ENCODE measurements at places on chromosomes 6 and 20.

GRCh38 chr6:33979750-33980149, 166.1 kb downstream of the GRM4 start:
- no peak for DNase-seq

DNA sequence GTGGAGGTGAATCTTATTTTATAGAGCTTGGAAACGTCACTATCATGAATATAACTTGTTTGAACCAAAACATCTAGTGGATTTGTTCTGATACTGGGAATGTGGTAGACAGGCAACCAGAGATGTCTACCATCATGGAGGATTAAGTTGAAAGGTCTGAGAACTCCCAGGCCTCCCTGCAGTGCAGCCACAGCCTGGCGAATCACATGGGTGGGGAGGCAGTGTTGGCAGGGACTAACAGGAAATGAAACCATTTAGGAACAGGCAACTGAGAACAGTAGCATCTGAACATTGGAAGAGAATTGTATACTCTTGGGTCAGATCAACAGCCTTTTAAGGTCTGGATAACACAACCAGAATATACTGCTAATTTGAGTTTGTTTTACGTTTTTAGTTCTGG, 22.3 kb upstream of the CEP162 start:
- no peak for DNase-seq

DNA sequence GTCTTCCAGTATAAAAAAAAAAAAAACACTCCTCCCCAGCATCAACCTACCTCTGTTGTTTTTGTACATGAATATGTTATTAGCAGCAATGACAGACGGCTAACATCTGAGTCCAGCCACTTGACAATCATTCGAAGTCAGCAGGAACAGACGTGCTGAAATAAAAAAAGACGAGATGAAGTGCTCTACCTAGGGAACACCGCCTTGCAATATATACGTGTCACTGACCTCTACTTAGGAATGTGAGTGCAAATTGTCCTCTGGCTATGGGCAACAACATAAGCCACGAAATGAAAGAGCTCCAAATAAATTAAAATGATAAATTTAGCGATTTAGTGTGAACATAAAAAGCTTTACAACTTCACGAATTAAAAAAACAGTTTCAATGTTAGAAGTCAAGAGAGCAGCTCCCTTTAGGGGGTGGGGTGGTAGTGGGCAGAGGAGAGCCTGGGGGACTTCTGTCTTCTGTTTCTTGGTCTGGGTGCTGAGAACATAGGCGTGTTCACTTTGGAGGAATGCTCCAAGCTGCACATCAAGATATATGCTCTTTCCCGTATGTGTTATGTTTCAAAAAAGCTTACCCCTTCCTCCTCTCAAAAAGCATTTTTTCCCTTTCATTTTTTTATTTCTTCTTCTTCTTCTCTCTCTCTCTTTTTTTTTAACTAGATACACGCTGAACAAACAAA, 23.3 kb downstream of the EDN1 start:
- no peak for DNase-seq

DNA sequence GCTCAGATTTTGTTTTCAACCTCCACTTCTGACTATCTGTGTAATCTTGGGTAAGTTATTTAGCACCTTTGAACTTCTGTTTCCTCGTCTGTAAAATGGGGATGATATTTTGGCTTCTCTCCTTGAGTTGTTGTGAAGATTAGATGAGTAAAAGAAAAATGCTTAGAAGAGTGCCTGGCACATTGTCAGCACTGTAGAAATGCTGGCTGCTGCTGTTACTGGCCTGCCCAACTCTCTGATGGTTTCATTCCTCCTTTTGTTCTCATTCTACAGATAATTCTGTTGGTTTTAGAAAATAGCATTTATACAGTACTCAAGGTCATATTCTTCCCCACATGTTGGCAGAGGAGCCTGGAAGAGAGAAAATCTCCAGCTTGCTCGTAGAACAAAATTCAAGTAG, 547.2 kb upstream of the JAG1 start:
- no peak for DNase-seq

DNA sequence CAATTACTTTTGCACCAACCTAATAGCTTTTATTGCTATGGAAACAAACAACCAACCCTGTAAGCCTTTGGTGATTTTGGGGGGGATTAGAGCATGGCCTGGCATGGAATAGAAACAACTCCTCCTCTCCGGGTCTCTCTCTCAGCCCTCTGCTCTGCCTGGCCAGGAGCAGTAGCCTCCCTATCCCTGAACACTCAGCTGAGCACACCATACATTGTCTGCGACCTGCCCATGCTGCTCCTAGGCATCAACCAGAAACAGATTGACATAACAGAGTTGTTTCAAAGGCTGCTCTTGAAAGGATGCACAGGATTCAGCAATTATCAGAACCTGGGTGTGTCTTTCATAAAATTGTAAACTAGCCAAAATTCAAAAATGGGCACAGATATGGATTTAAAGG, 29.8 kb upstream of the SMIM28 start:
- no peak for DNase-seq

- DNase-seq, result no peak
Observed at GRCh38 chr20:3494218-3494617, 23.4 kb downstream of the ATRN start.

DNA sequence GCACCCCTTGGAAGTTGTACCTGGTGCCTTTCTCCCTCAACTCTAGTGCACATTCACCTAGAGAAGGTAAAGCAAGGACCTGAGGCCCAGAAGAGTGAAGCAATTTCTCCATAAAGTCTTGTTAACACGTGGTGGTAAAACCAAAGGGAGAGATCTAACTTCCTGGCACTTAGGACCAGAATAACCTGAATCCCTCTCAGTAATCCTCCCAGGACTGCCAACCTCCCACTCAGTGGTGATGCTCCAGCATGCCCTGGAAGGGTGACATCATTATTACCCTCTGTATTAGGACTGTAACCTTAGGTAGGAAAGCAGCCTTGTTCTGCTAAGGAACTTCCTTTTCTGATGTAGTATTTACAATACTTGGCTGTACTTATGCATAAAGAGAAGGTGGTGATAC, 330.6 kb upstream of the MARCKS start:
- DNase-seq, result no peak

DNA sequence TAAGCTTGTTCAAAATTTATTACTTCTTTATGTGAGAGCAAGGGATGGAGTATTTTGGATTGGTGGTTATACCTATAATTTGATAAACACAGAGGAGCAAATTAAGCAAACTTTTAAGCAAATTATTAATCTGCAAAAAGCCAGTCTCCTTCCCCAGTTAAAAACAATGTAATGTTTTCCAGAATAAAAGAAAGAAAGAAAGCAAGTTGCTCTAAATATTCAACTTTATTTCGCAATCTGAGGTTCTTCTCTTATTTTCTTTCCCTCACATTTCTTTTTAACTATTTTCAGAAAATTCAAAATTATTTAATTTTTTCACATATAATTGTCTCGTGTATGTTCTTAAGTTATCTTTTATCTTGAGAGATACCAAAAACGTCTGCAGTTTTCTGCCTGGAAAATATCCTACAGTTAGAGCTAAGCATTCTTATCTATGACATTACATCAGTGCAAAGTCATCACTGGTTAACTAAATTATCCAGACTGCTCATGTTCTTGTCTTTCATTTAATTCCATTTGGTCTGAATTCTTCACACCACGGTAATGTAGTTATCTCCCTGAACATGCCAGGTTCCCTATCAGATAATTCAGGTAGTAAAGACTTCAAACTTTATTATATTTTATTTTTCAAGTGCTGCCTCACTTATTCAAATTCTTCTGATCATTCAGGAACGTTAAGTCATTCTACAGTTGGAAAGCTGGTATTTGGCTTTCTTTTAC, 3.3 kb upstream of the CNKSR3 start:
- no peak for DNase-seq

DNA sequence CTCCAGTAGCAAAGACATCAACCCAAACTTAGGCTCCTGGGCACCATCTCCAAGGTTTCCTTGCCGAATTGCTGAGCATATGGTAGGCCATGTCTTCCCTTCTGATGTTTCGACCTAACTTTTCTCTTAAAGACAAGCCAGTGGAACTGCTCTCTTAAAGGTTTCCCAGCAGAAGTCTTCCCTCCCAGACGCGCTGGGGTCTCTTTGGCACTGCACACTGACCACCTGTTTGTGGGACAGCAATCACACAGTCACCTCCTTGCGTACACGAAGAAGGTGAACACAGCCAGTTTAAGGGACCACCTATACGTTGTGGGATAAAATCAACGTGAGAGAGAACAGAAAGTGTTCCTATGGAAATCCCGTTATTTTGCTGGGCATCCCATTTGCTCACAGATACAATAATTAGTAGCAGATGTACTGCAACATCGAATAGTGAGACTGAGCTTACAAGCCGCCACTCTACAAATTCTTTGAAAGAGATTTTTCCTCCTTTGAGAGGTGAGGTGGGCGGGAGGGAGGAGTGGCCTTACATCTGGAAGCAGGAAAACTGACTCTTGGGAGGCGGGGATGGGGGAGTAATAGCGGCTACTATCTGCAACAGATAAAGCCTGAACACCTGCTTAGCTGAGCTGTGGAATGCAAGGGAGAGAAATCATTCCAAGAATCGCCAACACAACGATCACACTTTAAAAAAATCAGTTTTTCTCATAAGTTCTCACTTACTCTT, 9.9 kb downstream of the GRIK2 start:
- no peak for DNase-seq

DNA sequence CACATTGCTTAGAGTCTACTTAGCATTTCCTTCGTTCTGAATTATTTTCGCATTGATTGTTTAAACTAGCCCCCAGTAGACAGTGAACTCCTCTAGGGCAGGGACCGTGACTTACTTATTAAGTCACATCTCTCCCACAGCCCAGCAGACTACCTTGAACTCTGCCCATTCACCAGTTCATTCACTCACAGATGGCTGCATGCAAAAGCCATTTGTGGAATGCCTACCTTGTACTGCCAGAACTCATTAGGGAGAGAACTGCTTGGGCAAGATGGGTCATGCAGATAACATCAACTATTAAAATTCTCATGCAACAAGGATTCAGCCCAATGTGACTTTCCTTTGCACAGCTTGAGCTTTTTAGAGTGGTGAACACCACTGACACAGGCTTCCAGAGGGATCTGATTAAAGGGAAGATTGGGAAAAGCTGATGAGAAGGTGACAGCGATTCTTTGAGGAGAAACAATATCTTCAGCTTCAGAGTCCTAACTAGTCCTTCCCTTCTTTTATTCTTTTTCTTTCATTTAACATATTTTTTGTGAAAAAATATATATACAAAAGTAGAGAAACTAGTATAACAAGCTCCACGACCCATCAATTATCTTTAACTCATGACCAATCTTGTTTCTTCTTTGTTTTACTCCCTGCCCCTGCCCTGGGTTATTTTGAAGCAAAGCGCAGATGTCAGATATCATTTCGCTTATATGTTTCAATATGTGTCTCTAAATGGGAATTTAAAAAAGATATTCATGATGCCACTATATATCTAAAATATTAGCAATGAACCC, 273.9 kb downstream of the CDC5L start:
- DNase-seq, result no peak

DNA sequence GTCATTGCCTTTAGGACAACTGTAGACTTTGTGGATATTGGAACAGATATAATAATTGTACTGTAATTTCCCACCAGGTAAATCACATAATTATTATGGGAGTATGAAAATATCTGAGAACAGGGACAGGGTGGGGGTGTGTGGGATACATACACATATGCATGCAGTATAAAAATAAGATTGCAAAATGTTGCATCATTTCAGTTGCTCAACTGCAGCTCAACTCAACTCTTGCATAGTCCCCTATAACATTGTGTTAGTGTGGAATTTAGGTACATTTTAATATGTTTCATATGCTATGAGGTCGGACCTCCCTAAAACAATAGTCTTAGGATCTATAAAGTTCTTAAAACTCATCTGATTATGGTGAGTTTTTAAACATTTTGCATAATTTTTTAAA, 275.0 kb upstream of the FLRT3 start:
- no peak for DNase-seq

Measured in omental fat pad (tissue), 4 donors.